Left renal pelvis (tissue), 4 donors: ENCODE measurements at places on chromosomes 7 and 10.

DNA sequence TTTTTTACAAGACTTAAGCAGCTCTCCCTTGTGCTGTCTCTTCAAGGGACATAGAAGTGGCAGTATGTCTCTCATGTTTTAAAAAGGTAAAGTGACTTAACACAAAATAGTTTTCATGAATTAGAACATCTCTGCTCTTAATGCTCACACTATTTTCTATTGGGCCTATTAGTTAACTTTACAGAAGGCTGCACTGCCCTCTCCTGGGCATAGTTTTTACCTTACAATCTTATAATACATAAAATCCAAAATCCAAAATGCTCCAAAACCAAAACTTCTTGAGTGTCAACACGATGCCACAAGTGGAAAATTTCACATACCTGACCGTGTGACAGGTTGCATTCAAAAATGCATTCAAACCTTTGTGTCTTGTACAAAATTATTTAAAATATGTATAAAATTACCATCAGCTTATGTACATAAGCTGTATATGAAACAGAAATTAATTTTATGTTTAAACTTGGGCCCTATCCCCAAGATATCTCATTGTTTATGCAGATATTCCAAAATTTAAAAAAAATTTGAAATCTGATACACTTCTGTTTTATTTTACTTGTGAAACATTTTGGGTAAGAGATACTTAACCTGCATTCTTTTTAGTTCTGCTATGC lies 25.8 kb downstream of the TES start:
- no peak for DNase-seq

GRCh38 chr7:108724251-108725100 lies 154.8 kb downstream of the DNAJB9 start:
- no peak for DNase-seq

- DNase-seq, result no peak
Observed at GRCh38 chr10:101146392-101147251, 15.5 kb downstream of the TLX1 start.

DNA sequence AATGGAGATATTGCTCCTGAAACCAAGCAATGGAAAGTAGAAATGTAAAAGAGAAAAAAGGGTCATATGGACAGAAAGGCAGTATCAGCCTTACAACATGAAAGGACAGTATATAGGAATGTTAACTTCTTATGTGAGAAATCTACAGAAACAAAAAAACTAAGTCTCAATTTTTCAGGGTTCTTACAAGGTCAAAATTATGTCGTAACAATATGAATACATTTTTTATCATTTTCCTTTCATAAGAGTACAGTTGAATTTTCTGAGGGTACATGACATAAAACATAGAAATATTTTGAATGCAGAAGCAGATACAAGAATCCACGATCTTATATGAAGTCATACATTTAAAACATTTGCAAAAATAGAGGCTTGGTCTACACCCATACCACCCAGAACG lies 10.7 kb downstream of the DNA2 start:
- DNase-seq, result no peak

- DNase-seq, result no peak
Observed at GRCh38 chr7:57819491-57819981, 369.6 kb downstream of the ZNF716 start.

DNA sequence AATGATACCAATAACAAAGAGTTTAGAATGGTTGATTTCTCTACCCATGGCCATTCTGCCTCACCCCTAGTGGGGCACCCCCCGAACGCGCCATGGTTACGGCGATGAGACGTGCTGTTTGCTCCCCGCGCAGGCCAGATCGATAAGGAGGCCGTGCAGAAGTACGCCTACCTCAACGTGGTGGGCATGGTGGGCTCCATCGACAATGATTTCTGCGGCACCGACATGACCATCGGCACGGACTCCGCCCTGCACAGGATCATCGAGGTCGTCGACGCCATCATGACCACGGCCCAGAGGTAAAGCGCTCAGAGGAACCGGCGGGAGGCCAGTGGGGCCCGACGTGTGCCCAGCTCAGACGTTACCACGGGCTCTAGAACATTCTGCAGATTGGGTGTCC lies 36.3 kb downstream of the PFKP start:
- DNase-seq, result no peak

- no peak for DNase-seq
Observed at GRCh38 chr10:630581-631073, 58.8 kb downstream of the DIP2C start.

GRCh38 chr7:158274404-158274811 lies 313.2 kb downstream of the PTPRN2 start:
- DNase-seq, result no peak

DNA sequence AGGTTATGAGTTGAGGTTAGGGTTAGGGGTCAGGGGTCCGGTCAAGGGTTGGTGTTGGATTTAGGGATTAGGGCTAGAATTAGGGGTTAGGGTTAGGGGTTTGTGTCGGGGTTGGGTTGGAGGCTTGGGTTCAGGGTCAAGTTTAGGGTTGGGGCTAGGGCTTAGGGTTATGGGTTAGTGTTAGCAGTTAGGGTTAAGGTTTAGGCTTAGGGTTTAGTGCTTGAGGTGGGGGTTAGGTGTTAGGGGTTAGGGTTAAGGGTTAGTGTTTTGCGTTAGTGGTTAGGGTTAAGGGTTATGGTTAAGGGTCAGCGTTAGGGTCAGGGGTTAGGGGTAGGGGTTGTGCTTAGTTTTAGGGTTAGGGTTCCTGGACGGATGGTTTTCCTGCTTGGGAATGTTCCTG lies 1.7 kb upstream of the SYCE1 start:
- no peak for DNase-seq

DNA sequence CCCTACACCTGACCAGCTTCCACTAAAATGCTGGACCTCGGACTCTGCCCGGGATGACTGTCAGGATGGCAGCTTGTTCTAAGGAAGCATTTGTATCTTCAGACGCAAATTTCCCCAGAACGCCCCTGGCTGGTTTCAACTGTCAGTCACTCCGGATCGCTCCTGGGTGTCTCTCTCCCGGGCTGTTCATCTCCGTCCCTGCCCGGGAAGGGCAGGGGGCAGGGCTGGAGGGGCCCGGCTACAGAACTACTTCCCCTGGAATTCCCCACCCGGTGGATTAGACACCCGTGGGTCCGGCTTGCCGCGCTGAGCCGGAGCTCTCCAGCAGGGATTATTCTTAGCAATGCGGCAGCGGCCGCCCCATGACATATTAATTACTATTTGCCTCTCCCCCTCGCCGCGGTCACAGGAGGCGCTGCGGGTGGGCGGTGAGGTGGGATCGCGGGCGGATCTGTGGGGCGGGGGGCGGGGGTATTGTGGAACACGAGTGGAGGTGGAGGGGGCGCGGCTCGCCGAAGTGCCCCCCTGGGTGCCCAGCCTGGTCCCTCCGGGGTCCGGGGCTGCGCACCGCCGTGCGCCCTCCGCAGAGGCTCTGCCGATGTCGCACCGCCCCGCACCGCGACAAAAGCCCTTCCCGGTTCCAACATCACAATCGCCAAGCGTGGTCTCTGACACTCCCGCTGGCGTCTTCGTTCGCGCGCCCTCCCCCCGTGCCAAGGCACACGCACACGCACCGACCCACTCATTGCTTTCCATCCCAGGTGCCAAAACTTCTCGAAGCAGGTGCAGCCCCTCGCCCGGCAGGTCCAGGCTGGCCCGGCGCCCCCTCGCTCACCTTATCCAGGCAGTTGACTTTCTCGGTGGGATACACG lies 276.1 kb upstream of the NEBL start:
- DNase-seq, result no peak

GRCh38 chr10:8225187-8225586 lies 170.7 kb downstream of the GATA3 start:
- DNase-seq, result no peak

- no peak for DNase-seq
Observed at GRCh38 chr10:114233482-114233881, 5.6 kb upstream of the VWA2 start.

- no peak for DNase-seq
Observed at GRCh38 chr10:88980247-88980646, 10.4 kb upstream of the FAS start.

DNA sequence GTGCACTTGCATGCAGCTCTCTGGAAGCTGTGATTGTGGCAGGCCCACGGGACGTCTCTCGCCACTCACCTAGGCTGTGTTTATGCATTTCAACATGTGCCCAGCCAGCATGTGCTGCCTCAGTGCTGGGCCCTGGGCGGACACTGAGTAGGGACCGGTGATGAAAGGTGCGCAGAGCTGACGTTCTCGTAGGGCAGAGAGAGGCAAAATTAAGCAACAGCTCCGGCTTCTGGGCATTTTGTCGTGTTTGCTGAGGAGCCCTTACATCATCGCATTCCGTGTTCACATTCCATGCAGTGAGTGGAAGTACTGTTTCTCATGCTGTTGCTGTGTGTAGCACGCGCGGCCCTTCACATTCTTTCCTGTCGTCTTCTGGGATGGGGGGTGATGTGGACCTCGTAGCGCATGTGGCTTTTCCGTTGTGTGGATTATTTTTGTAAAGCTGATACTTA lies 50.5 kb downstream of the PRF1 start:
- peak; percentile 50 for DNase-seq

DNA sequence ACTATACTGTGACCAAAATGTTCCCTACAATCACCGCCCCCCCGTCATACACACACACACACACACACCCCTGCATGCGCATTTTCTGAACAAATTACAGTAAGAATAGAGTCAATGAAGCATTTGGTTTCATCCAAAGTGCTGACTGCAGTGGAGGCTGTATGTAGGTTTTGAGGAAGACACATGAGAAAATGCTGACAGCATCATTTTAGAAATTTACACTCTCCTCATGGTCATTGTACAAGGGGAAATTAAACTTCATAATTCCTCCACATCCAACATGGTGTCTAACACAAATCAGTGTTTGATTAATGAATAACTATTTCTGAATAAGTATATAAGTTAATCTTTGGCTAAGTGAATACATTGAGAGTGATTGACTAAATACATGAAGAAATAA lies 1126.8 kb upstream of the PHF14 start:
- DNase-seq, result no peak

DNA sequence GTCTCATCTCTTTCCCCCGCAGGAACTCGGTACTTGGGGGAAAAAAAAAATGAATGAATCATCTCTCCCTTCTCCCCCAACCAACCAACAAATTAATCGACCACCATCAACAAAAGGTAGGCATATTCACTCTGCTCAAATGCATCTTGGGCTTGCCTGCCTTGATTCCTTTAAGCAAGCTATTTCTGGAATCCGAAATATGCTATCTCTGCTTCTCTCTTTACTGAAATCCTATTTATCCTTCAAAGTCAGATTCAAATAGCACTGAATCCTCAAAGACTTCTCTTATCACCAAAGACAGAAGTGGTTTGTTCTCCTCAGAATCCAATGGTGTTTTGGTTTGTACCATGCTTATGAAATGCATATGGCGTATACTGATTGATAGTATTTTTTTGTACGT lies 49.6 kb upstream of the TPK1 start:
- no peak for DNase-seq

DNA sequence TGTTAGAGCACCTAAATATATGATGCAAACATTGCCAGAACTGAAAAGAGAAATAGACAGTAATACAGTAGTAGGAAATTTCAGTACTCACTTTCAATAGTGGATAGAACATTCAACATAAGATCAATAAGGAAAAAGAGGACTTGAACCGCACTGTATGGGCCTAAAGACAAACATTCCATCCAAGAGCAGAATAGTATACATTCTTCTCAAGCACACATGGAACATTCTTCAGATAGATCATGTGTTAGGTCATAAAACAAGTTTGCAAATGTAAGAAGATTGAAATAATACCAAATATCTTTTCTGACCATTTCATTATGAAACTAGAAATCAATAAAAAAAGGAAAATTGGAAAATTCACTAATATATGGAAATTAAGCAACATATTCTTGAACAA lies 185.4 kb upstream of the FOXP2 start:
- DNase-seq, result no peak

- no peak for DNase-seq
Observed at GRCh38 chr7:154423231-154423630, 371.0 kb downstream of the DPP6 start.
